Thymus (tissue), 14 donors: ENCODE measurements at places on chromosomes 7 and 10. TPM values are rescaled to one million over a fixed set of nuclear protein-coding genes. Genes with fewer than 3 reads are reported as not detected.

Gene TMEM243
- total RNA-seq, result 52.7 TPM

Gene AKR1C8
- total RNA-seq, result 0.09 TPM

Gene CALHM2
- total RNA-seq, result 3.6 TPM

Gene SGCE
- 27.9 TPM for total RNA-seq

Gene CD36
- 42.8 TPM for total RNA-seq

- no peak for DNase-seq
Observed at GRCh38 chr10:77494756-77495541, 142.7 kb downstream of the KCNMA1 start.

GRCh38 chr7:94240902-94241301, 153.8 kb upstream of the COL1A2 start:
- DNase-seq, result no peak

DNA sequence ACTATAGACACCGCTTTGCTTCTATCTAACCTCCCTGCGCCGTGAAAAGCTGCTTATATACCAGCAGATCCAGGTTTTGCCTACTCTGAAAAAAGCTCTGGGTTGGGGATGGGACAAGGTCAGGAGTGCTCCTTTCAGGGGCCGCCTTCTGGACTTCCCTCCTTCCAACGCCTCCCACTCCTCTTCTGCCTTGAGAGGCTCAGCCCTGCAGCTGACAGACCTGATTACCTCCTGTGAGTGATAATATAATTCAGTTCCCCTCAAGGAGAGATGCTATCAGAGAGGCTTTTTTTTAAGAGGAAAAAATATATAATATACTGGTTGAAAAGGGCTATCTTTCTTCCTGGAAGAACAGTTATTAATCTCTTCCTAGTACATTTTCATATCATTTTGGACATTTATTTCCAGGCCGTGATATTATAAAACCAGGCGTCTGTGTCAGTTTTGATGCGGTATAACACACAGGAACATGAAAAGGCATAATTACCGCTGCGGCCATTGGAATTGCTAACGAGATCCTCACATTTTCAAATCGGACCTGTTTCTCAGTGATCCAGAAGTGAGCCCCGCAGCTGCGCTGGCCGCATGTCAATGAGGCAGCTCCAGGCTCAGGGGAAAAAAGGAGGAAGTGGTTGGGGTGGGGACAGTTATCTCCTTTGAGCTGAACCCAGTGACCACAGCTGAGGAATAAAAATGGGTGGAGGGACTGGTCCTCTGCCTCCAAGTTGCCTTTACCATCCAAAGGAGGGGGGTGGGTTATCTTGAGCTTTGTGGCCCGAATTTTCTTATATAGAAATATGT, 457.1 kb downstream of the TYW1 start:
- DNase-seq, result no peak

DNA sequence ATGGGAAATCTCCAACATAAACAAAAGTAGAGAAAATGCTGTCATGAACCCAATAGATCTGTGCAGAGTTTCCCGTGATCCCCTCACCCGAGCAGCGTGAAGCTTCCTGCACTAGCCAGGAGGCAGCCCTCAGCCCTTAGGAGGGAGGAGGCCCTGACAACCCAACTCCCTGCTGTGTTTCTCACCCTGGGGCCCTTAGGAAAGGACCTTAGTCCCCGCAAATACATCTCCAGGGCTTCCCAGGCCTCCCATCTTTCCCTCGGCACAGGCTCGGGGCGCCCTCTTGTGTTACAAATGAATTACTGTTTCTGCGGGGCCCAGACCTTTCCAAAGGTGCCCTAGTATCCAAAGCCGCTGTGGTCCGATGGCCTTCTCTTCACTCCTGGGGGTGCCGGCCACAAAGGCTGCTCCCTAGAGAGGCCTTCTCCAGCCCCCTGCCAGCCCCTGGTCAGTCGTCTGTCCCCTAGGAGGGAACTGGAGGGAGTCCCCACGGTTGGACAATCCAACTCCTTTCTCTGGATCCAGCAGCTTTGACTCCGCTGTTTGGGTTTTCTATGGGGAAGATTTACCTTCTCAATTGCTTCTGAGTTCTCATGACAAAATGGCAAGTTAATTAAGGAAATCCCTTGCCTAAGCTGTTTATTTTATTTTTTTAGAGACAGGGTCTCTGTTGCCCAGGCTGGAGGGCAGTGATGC, 49.9 kb upstream of the SH2B2 start:
- DNase-seq, result peak; percentile 64

DNA sequence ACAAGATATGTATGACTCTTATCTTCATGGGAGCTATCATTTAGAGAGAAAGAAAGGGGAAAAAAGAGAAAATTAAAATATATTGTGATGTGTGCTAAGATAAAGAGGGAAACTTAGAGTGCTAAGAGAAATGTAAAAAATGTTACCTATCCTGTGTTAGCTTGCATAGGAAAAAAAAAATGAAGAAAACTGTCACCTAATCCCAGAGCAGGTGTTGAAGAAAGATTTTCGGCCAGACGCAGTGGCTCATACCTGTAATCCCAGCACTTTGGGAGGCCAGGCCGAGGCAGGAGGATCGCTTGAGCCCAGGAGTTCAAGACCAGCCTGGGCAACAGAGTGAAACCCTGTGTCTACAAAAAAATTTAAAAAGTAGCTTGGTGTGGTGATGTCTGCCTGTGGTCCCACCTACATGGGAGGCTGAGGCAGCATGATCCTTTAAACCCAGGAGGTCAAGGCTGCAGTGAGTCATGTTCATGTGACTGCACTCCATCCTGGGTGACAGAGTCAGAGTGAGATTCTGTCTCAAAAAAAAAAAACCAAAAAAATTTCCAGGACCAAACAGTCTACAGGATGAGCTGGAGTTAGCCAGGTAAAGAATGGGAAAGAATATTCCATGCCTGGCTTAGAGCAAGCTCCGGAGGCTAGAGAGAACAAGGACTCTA, 2.4 kb upstream of the MKLN1 start:
- no peak for DNase-seq

DNA sequence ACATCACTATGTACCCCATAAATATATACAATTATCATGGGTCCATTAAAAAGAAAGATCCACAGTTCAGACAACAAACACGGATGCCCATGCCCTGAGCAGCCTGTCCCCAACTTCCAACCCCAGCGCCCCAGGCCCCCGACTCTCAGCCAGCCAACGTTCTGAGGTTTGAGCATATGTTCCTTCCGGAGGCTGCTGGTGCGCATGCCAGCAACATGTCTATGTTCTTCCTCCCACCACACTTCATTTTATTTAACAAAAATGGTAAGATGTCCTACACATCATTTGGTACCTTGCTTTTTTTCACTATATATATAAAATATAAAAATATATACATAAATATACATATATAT, 250.9 kb downstream of the MAD1L1 start:
- DNase-seq, result no peak

DNA sequence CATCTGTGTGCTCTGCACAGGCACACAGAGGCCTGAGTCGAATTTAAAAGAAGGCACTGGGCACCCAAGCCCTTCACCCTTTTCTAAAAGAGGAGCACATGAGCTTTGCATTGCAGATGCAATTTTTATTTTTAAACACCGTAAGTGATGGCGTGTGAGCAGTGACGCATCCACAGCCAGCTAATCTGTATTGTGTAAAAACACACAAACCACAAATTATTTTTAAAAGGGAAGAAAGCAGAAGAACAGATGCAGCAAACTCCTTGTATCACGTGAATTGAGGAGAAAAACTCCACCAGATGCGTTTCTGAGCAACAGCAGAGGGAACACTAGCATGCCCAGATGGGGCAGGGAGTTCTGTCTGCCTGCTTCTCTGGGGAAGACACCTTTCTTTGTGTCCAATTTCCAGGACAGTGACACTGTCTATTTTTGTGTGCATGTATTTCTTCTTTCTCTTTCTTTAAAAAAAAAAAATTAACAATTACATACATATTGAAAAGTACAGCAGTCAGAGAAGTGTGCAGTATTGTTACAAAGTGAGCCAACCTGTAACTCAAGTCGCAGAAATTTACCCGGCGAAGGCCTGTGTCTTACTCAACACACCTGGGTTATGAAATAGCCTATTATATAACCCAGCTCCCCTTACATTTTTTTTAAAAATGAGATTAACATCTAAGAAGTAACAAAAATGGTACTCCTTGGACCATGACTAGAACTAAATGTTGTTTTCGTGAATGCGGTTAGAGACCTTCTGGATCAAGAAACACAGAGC, 39.2 kb downstream of the EEPD1 start:
- no peak for DNase-seq

DNA sequence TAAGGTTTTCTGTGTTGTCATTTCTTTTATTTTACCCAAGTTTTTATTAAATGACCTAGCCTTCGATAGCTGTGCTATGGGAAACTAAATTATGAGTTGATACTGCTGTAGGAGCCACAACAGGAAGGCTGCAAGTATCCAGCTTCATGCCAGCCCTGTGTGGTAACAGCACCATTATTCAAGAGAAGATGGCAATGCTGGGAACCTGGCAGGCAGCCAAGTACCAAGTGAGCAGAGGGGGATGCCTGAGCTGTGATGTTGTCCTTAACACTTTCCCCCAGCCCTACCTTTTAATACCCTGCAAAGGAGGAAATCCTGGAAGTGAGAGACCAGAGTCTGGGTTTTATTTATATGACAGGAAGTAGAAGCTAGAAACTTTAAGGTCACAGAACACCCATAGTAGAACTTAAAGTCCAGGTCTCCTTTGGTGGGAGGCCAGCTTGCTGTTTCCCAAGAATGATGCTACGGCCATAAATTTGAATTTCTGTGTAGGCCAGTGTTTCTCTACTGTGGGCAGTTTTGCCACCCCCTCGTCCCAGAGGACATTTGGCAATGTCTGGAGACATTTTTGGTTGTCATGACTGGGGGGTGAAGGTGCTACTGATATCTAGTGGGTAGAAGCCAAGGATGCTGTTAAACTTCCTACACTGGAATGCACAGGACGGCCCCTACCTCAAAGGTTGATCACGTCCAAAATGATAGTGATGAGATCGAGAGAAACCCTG, 9.2 kb upstream of the ATXN7L1 start:
- DNase-seq, result no peak

DNA sequence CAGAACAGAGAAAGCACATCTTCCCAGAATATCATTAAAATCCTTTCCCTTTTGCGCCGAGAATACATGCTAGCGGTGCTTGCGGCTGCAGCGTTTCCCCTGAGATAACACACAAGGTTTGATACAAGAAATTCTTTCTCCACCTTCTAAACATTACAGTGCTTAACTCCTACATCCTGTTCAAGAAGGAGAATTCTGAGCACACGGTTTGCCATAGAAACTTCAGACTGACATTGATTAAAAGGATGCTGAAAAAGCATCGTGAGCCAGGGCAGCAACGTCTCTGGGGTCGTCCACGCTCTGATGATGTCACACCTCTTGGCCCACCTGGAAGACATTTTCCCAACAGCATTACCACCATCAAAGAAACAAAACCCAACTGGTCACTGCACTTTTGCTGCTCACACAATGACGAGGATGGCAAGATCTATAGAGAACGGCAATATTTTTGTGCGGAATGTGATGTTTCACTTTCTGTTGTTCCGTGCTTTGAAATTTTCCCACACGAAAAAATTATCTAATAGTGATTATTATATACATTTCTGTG, 27.0 kb upstream of the PRSS1 start:
- DNase-seq, result no peak

- no peak for DNase-seq
Observed at GRCh38 chr10:4162571-4163286, 377.7 kb upstream of the KLF6 start.

- DNase-seq, result peak; percentile 62
Observed at GRCh38 chr7:37342688-37343471, 105.8 kb downstream of the ELMO1 start.

- DNase-seq, result no peak
Observed at GRCh38 chr7:138944592-138944991, 36.6 kb downstream of the KIAA1549 start.

GRCh38 chr10:129766611-129767550, 197.2 kb downstream of the EBF3 start:
- DNase-seq, result no peak

DNA sequence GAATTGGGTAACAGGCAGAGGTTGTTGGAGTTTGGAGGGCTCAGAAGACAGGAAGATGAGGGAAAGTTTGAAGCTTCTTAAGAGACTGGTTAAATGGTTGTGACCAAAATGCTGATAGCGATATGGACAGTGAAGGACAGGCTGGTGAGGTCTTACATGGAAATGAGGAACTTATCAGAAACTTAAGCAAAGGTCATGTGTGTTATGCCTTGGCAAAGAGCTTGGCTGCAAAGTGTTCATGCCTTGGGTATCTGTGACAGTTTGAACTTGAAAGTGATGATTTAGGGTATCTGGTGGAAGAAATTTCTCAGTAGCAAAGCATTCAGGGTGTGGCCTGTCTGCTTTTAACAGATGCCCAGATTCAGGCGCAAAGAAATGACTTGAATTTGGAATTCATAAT, 64.5 kb upstream of the EEPD1 start:
- DNase-seq, result no peak

DNA sequence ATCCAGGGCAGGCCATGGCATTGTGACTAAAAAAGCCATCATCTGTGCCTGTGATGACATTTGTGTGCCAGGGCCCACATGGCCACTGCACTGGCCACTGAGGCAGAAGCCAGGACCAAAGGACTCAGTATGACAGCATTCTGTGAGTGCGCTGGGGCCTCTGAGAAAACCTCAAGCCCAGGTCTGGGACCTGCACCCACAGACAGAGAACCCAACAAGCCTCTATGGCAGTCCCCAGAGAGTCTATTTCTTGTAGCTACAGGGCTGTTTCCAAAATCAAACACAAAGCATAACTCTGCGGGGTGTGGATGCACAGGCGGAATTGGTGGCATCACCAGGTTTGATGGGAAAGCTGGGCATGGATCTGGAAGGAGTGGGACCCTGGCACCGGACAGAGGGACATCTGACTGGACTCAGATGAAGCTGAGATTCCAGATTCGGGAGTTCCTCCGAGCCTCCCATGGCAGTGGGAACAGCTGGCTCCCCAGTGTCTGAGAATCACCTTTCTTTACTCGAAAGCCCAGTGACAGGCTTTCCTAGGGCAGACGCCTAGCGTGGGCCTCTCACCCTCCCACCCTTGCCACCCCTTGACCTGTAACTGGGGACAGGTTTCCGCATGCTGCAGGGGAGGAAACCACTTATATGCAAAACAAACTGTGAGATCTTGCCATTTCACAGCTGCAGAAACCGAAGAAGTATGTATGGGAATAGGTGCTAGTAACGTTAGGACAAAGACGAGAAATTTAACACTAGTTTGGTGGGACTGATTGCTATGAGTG, 70.6 kb upstream of the RHEB start:
- no peak for DNase-seq

DNA sequence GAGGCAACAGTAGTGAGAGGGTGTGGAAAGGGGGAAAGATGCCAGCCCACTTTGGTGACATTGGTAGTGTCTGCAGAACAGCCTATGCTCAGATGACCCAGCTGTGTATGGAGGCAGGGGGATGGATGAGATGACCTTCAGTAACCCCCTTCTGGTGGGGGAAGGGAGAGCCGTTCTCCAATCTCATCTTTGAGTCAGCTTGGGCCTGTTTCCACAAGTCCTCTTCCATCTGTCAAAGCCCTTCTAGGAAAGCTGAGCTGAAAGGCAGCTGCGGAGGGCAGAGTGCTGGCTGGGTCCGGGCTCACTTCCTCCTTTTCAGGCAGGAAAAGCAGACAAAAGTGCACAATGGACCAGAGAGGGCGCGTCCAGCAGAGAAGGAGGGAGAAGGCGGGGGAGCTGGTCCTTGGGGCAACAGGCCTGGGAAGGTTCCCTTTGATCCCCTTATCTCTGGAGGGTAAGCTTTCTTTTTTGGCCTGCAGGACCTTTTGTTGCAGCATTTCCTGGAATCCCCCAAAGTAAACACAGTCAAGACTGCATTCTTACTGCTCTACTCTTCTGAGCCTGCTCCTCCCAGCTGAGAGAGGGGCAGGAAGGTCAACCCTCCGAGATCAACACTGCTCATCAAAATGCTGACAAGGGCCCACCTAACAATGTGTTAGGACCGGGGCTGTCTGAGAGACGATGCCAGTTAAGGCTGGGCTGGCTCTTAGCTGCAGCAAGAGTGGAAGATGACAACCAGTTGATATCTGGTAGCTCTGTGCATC, 1.2 kb upstream of the LRMDA start:
- DNase-seq, result no peak
